ENCODE measurements at places on chromosomes 11 and 22.
A peak's percentile ranks its signal among the peaks of the same experiment; 100 is the strongest.

GRCh38 chr11:134751031-134751585 lies 339.1 kb upstream of the B3GAT1 start:
- DNase-seq = no peak

DNA sequence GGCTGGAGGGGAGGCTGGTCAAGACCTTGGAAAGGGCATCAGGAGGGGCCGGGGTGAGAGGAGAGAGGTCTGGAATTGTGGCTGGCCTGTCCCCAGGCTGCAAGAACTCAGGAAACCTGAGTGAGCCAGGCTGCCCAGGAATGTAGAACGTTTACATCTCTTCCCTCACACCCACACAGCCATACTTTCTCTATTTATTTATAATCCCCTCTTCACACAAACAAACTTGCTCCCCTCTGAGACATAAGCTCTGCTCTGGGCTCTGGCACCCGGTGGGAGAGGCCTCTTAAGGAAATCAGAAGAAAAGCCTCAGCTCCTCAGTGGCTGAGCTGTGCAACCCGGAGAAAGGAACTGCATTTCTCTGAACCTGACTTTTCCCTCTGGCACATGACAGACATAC lies 5.5 kb downstream of the CHRDL2 start:
- DNase-seq = no peak

DNA sequence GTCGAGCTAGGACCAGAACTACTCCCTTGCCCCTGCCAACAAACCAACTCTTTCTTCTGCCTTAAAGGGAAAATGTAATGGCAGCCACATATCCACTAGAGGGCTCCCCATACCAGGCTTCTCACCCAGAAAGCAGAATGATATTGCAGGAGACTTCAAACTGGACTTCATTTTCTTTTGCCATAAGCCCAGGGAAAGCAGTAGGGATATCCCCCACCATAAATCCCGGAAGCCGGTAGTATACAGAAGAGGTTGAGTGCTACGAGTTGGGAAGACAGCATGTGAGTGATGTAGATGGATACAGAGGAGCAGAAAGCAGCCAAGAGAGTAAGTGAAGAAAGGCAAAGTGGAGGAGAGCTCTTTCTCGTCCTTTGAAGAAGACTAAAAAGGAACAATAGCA lies 12.1 kb downstream of the PLAAT5 start:
- peak; percentile 73 for DNase-seq

DNA sequence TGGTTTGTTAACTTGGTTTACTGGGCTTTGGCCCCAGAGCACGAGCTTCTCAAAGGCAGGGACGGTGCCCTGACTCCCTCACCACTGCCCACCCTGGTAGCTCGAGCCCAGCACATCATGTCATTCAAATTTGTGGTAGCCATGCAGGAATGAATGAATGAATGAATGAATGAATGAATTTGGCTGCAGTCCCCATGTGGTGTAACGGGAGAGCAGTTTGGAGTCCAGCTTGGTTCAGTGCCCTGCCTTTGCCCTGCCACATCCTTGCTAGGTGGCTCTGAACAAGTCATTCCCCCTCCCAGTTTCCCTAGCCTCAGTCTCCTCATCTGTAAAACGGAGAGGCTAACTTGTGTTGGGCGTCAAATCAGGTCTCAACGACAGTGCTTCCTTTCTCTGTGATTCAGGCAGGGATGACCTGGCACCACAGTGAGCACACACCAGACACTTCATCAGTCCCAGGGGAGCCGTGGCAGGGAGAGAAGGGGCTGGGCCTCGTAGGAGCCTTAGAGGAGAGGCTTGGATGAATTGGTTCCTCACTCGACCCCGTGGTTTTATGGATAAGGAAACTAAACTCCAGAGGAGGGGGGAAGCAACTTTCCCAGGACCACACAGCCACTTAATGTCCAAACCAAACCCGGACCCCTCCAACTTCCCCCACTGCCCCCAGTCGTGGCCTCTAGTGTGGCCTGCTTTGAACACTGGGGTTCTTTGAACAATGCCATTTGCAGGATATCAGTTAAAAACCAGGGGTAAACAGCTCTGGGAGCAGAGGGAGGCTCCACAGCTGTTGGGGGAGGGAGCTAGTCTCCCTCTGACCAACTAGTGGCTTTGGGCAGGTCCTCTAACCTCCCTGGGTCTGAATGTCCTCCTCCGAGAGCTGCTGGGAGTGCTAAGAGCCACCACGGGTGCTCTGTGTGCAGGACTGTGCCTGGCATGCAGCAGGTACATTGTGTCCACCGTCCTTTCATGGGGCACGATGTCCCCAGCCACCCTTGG lies 86.2 kb downstream of the CACNA1I start:
- no peak for DNase-seq

DNA sequence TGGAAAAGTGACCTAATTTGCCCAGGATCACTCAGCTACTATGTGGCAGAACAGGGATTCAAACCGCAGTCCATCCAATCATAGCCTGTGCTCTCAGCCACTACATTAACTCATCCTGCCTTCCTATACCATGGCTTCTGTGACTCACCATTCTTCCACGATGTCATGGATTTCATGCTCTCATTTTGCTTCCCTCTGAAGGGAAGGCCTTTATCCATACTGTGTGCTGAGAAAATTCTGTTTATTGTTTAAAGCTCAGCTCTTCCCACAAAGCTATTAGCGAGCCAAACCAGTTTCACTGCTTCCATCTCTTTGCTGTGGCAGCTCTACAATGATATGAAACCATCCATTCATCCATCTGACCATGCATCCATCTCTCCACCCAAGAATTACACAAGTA lies 289.9 kb downstream of the TENM4 start:
- peak; percentile 78 for DNase-seq

DNA sequence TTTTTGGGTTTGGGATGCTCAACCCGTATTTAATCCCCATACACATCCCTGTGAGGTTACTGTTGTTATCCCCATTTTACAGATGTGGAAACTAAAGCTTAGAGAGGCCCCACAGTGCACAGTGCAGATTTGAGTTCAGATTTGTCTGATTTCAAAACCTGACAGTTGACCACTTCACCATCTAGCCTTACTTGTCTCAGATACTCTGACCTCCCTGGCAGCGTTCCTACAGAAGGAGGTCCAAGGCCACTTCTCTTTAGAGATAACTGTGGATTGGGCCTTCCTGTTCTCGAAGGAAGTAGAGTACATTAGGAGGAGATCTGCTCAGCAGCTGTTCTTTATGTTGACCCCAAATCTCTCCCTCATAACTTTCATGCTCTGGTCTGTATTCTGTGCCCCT lies 46.7 kb upstream of the CTTN start:
- no peak for DNase-seq

DNA sequence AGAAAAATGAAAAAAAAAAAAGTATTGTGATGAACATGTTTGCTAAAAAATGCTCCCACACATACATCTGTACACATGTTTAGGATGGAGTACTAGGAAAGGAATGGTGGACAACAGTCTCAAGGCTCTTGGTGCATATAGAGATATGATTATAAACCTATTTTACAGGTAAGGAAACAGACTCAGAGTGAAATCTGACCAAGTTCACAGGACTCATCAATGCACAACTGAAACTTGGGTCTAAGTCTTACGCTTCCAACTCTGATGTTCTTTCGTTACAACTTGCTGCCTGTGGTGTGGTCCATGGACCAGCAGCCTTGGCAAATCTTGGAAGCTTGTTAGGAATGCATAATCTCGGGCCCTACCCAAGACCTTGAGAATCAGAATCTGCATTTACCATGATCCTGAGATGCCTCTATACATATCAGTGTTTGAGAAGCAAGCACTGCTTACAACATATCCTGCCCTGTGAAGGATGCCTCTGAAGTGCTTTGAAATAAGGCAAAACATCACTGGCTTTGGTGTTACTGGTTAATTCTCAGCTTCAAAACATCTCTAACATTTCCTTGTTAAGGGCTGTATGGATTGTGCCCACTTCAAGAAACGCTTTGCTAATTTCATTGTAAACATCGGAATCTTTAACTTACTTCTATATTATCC lies 39.9 kb upstream of the NUP160 start:
- DNase-seq = no peak

- DNase-seq = peak; percentile 46
Observed at GRCh38 chr22:19886605-19887255, 32.1 kb upstream of the GNB1L start.

DNA sequence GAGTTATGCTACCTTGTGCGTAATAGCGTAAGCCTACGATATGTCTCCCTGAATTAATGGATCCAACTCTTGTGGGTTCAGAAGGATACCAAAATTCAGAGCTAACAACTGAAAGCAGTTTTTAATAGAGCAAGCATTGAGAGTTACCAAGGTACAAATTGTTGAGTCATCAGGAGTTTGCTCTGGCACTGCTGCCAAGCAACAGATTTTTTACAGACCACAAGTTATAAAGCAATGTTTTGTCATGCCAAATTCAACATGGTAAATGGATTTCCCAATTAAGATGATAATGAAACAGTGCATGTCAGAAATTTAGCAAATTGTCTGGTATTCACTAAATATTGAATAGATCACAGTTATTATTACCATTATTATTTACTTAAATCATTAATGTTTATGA lies 295.6 kb downstream of the NELL1 start:
- DNase-seq = peak; percentile 66

DNA sequence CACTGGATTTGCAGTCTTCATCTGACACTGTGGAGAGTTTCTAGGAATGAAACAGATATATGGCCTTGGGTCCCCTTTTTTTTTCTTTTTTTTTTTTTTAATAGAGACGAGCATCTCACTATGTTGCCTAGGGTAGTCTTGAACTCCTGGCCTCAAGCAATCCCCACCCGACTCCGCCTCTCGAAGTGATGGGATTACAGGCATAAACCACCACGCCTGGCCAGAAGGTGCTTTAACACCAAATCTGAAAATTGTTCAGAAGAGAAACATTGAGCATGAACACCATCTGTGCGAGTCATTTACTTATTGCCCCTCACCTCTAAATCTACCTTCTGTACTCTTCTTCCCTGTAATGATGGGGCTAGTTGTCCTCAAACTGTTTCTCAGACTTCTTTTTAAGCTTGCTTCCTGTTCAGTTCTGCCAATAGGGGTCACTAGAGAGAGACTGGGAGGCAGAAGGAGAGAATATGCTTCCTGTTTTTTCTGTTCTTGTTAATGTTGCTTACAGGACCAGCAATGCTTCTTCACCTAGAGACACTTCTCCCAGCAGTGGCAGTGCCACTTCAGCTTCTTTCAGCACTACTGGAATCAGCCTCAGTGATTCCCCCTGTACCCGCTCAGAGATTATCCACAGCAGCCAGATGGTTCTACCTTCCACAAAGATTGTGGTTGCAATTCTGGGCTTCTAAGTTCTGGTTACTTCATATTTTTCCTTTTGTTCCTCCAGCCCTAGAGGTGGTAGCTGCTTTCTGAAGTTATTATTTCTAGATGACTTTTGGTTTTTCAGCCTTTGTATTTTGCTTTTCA lies 20.8 kb upstream of the ZBED5 start:
- DNase-seq = peak; percentile 70

DNA sequence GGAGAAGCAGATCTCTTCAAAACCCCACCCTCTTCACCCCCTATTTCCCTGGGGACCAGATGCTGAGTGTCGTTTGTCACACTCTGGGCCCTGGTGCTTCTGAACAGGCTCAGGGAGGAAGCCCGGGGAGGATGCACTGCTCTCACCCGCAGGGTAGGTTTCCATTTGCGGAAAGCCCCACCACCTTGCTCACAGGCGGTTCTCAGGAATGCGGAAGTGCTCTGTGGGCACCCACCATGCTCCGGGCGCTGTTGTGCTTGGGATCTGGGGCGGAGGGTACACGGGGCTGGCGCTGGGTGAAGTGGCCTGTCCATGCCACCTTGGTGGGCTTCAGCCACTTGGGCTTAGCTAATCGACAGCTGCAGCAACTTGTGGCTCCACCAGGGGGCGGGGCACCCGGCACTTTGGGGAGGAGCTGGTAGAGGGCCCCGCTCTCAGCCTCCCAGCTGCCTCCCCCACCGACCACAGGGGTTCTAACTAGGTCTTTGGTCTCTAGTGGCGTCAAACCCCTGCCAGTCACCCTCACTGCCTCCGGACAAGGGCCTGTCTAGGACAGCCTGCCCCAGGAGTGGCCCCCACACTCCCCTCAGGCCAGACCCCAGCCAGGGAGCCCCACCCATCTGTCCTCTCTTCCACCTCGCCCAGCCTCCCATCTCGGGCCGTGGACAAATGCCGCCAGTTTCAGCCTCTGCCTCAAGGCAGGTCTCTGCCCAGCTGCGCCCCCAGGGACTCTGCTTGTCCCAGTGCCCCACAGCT lies 7.4 kb downstream of the NDUFV1 start:
- DNase-seq = peak; percentile 72

- no peak for DNase-seq
Observed at GRCh38 chr11:117668321-117668751, 128.7 kb downstream of the DSCAML1 start.

- no peak for DNase-seq
Observed at GRCh38 chr11:107136892-107137291, 118.6 kb upstream of the GUCY1A2 start.

GRCh38 chr11:77425346-77425745 lies 48.5 kb downstream of the PAK1 start:
- no peak for DNase-seq

GRCh38 chr11:77779935-77780334 lies 40.6 kb downstream of the RSF1 start:
- peak; percentile 36 for DNase-seq

DNA sequence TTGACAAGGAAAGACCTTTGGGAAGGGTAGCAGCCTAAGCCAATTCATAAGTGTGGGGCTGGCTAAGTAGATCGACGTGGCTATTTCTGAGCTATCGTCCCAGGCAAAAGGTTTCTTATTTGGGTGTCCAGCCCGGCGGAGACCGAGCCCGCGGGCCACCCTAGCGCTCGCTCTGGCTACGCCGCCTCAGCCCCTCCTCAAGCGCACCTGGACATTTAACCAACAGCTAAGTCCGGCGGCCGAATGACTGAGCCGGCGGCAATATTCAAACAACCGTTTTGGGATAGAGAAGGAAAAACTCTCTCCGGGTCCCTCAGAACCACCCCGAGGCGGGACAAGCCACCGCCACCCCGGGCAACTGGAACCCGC lies 457 bp downstream of the RNF141 start:
- DNase-seq = no peak

DNA sequence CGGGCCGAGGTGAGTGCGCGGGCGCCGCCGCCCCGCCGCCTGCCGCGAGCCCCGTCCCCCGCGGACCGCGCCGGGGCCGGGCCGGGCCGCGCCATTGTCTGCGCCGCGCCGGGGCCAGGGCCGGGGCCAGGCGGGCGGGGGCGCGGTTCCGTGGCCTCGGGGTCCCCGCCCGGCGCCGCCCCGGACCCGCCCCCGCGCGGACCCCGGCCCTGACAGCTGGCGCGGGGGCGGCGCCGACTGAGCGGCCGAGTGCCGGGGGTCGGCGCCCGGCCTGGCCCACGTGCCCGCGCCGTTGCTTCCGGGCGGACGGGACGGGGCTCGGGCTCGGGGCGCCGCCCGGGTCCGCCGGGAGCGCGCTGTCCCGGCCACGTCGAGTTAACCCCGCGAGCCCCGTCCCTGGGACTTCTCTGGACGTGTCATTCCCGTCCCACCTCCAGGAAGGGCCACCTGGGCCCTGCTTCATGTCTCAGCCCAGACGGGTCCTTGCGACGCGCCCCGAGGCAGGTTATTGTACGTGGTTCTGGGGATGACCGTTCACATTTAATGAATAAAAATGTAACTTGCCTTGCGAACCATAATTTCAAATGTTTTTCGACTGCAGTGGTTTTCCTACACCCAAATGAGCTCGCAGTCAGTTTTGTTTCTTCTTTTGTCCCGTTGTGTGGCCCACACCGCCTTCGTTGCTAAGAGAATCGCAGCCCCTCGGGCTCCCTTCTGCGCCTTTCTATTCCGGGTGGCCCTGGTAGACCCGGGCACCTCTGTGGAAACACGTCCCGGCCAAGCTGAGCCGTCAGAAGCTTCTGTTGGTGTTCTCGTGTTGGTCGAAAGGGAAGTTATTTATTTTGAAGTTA lies 562 bp downstream of the ZBED4 start:
- peak; percentile 30 for DNase-seq

Measured in RPMI7951 (cell line).